ENCODE measurements at places on chromosomes 4 and X. TPM values are rescaled to one million over a fixed set of nuclear protein-coding genes. Genes with fewer than 3 reads are reported as not detected.

The LUZP4 gene
- not detected for total RNA-seq

The RBM46 gene
- not detected for total RNA-seq

The CXCL1 gene
- total RNA-seq, result not detected

The SYP gene
- 0.19 TPM for total RNA-seq

The CXCR3 gene
- not detected for total RNA-seq

- DNase-seq, result peak; percentile 86
Measured at GRCh38 chrX:44675362-44676024, 132.8 kb upstream of the FUNDC1 start.

DNA sequence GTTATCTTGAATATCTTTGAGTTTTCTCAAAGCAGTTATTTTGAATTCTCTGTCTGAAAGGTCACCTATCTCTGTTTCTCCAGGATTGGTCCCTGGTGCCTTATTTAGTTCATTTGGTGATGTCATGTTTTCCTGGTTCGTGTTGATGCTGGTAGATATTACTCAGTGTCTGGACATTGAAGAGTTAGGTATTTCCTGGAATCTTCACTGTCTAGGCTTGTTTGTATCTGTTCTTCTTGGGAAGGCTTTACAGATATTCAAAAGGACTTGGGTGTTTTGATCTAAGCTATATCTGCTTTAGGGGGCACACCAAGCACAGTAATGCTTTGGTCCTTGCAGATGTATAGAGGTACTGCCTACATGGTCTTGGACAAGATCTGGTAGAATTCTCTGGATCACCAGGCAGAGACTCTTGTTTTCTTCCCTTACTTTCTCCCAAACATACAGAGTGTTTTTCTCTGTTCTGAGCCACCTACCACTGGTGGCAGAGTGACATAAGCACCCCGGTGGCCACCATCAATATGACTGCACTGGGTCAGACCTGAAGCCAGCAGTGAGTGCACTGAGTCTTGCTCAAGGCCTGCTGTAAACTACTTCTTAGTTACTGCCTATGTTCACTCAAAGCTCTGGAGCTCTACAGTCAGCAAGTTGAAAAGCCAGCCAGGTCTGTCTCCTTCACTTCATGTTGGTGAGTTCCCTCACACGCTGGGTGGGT lies 193.5 kb upstream of the AMOT start:
- no peak for DNase-seq

- DNase-seq, result peak; percentile 43
Measured at GRCh38 chr4:53601251-53601764, 10.0 kb upstream of the LNX1 start.

DNA sequence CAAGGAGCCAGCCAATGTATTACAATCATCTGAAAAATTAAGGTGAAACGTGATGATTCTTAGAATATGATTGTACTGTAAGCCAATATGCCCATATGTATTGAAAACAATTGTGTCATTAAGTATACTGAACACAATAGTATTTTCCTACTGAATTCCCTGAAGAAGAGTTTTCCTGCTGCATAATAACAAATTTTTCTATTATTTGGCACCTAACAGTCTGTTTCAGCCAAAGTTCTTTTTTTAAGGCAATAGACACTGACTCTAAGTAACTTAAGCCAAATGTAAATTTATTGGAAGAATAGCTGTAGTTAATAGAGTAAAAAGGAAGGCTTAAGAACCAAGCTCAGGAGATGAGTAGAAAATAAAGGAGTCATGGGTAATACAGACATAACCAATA lies 220.6 kb downstream of the PPP4R3C start:
- no peak for DNase-seq

- DNase-seq, result peak; percentile 73
Measured at GRCh38 chr4:188414441-188414840, 275.2 kb downstream of the TRIML1 start.

GRCh38 chrX:896256-896655 lies 265.7 kb downstream of the SHOX start:
- DNase-seq, result no peak

DNA sequence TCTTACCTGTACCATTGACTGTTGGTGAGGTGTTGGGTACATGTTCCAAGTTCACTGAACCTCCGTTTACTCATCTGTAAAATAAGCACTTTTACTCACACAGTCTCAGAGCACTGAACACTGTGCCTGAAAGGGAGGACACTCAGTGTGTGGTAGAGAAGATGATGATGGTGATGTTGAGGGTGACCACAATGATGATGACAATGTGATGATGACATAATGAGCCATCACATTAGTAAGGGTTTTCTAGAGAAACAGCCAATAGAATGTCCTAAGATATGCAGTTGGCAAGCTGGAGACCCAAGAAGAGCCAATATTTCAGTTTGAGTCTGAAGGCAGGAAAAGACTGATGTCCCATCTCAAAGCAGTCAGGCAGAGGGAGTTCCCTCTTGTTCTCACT lies 315.4 kb upstream of the IGFBP7 start:
- DNase-seq, result no peak

DNA sequence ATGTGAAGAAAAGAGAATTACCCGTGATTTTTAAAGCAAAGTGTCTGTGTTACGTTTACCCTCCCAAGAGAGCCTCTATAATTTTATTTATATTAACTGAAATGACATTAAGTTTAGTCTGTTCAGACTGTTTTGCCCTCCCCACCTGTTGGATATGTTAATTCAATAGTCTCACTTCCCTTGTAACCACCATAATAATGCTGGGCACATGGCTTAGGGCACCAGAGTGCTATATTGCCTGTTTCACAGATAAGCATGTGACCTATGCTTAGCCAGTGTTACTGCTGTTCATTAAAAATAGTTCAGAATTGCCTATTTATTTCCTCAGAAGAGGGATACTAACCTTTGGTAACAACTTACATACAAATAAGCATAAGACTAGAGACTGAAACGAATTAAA lies 446.2 kb downstream of the FAT4 start:
- no peak for DNase-seq

GRCh38 chr4:130035391-130035790 lies 939.4 kb downstream of the C4orf33 start:
- no peak for DNase-seq

- no peak for DNase-seq
Measured at GRCh38 chr4:37524267-37524666, 161.9 kb downstream of the RELL1 start.

All from H4 (cell line).